ENCODE measurements at places on chromosomes 4 and X.
A peak's percentile ranks its signal among the peaks of the same experiment; 100 is the strongest.

DNA sequence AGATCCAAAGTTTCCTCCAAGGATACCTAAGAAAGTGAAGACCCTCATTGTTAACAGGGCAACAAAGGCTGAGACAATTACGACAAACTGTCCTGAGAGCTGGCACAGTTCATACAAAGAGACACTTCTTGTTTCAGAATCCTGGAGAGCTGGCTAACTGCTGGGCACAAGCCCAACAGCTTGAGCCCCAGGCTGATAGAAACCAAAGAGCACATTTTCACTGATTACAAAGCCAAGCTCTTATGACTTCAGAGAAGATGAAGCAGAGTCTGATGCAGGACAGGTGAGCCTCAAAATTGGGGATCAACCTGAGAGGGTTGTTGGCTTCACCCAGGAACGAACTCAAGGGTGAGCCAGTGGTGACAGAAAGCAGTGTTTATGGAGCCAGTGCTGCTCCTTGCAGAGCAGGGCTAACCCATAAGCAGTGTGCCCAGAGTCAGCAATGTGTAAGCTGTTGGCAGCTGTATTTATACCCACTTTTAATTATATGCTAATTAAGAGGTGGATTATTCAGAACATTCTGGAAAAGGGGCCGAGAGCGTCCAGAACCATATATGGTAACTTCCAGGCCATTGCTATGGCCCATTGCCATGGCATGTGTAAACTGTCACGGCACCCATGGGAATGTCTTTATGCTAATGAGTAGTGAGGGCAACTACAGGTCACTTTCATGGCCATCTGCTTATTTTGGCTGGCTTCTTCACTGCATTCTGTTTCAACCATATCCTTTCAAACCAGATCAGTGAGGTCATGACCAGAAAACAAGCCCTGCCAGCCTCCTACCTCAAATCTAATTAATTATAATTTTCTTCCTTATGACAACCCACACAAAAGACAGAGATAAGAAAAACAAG lies 183.7 kb downstream of the EVC2 start:
- DNase-seq = no peak

DNA sequence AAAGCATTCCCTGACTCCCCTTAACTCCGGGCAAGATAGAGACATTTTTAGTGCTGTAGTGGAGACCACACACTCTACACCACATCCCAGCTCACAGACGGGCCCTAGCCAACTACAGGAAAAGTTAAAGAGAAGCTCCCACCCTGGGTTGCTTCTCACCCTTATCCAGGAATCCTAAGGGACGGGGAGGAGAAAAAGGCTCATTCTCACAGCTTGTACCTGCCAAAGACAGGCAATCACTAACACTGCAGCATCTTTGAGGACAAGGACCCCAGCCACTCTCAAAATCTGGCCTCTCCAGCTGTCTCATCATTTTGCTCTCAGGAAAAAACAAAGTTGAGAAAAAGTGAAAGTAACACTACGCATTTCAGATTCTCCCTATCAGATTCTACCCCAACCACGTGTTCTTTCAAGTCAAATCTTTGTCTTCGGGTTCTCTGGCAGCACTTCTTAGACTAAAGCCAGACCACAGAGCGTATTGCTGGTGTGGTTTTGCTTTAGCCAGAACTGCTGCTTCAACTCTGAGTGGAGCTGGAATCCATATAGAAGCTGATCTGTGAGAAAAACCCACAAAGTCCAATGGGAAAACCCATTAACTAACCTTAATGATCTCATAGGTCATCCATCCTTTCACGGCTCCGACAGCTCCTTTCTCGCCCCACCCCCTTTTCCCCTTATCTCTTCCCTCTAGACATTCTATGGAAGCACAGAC lies 605.9 kb upstream of the DIPK2B start:
- no peak for DNase-seq

DNA sequence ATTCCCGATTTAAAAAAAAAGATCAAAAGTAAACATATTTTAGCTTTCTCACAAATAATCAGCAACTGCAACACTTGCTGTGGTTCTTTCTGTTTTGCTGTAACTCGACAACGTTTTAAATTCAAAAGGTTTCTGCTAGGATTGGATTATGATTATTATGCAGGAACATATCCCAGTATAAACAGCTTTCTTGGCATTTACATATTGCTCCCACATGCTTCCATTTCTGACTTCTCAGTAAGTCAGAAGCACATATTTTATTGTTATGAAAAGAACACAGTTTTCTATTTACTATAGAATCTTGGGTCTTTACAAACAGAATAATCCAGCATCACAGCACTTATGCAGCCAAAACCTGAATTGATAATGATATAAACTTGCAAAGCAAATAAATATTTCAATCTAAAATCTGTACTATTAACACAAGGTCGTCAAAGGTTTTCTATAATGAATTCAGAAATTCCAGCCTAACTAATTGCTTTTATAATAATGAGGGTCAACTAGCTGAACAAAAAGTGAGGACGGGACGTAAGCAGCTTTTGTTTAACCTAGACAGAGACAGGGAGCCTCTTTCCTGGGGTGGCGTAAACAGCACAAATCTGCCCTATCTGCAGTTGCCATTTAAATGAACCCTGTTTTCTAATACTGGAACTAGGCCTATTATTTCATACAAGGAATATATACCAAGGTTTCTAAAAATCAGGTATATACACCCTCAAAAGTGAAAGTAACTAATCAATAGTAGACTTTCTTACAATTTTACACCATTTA lies 9.8 kb upstream of the PCDH18 start:
- no peak for DNase-seq

DNA sequence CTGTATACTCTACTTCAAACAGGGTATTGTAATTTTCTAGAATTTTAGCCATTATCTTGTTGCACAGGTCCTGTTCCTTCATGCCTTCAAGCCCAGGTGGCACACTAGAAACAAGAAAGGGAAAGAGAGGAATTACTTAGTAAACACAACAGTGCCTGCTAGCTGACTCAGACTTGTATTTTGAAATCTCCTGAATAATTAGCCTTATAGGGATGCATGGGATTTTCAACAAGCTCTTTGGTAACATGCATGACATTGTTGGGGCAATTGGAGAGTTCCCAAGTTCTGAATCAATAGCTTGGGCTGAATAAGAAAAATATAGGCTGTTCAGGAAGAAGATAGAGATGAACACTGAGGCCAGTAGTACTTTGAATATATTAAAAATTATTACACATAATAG lies 118.8 kb downstream of the FAM13A start:
- DNase-seq = no peak

GRCh38 chrX:42117318-42117717 lies 194.0 kb upstream of the CASK start:
- no peak for DNase-seq

GRCh38 chr4:151276787-151277562 lies at the start of gene PRSS48:
Gene PRSS48 (plus strand): TSS chr4:151277161. CDS start chr4:151277173, 12 bp downstream.
- DNase-seq = no peak

DNA sequence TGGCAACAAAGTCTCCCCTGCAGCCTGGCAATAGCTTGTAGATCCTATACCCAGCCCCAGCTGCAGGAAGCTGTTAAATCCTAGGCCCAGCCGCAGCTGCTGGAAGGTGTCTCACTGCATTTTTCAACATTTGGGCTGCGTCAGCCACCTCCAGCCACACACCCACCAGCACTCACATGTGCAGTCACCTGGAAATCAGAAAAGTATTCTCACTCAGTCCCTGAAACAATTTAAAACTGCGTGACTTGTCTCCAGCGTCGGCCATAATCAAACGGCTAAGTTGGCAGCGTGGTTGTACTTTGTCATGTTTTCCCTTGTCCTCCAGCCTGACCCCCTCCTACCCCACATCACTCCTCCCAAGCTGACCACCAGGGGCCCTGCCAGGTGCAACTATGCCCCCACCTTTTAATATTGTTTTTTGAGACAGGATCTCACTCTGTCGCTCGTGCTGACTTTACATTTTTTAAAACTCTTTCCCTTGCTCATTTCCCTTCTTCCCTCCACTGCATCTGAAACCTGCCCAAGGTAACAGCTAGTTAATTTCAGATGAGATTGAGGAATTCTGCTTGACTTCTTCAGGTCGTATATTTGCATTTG lies 97.2 kb upstream of the FRG1 start:
- no peak for DNase-seq

DNA sequence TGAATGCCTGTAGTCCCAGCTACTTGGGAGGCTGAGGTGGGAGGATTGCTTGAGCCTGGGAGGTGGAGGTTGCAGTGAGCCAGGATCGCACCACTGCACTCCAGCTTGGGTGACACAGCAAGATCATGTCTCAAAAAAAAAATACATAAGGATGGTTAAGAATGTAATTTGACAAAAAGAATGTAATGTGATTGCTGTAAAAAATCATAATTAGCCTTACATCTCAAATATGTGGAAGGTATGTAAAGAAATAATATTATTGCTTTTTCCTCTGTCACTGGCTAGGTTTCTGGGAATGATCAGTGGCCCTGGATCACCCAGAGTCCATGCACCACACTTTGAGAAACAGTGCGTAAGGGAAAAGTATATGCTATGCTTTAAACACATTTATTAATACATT lies 106.1 kb upstream of the C1GALT1C1 start:
- no peak for DNase-seq

- DNase-seq = no peak
Observed at GRCh38 chr4:153512162-153512852, 46.1 kb downstream of the TMEM131L start.

GRCh38 chr4:121358473-121358872 lies 22.3 kb downstream of the QRFPR start:
- no peak for DNase-seq

DNA sequence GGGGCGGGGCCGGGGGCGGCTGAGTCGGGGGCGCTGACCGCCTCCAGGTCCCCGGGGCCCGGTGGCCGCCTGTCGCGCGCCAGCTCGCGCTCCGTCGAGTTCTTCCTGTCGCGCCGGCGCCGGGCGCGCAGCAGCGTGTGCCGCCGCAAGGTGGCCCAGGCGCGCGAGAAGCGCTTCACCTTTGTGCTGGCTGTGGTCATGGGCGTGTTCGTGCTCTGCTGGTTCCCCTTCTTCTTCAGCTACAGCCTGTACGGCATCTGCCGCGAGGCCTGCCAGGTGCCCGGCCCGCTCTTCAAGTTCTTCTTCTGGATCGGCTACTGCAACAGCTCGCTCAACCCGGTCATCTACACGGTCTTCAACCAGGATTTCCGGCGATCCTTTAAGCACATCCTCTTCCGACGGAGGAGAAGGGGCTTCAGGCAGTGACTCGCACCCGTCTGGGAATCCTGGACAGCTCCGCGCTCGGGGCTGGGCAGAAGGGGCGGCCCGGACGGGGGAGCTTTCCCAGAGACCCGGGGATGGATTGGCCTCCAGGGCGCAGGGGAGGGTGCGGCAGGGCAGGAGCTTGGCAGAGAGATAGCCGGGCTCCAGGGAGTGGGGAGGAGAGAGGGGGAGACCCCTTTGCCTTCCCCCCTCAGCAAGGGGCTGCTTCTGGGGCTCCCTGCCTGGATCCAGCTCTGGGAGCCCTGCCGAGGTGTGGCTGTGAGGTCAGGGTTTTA lies 1.5 kb downstream of the ADRA2C start:
- DNase-seq = peak; percentile 64

DNA sequence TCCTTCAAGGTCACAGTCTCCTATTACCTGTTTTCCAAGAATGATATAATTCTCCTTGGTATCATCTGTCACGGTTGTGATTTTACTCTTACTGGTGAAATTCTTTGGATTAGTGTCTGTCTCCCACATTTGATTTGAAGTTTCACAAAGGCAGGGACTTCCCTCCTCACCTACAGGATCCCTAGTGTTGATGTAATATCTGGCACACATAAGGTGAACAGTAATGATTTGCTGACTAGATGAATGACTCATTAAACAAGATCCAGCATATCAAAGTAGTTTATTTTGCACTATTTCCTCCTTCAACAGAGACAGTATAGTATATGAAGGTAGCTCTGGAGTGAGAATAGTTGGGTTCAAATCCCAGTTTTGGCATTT lies 135.3 kb upstream of the IL1RAPL2 start:
- DNase-seq = no peak

Measured in NCI-H510A (cell line).